ENCODE measurements at places on chromosomes 2 and 18.

DNA sequence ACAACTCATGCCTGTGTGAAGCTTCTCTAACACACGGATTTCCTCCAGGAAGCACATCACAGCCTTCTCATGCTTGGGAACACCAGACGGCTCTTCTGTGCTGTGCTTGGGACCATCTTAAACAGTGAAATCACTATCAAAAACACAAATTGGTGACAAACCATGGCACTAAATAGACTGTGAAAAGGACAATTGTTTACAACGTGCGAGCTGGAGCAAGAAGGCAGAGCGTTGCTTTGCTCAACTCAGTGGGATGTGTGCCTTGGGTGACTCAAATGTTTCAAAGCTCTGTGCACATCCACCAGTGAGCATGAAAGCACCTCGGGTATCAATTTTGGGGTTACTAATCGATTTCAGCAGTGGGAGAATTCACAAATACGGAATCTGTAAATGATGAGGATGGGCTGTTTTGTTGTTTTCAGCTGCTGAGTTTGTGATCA lies 182.4 kb upstream of the ARL4C start:
- no peak for DNase-seq

- DNase-seq = no peak
These were observed 47.9 kb upstream of the FANCL start for GRCh38 chr2:58289029-58289428.

DNA sequence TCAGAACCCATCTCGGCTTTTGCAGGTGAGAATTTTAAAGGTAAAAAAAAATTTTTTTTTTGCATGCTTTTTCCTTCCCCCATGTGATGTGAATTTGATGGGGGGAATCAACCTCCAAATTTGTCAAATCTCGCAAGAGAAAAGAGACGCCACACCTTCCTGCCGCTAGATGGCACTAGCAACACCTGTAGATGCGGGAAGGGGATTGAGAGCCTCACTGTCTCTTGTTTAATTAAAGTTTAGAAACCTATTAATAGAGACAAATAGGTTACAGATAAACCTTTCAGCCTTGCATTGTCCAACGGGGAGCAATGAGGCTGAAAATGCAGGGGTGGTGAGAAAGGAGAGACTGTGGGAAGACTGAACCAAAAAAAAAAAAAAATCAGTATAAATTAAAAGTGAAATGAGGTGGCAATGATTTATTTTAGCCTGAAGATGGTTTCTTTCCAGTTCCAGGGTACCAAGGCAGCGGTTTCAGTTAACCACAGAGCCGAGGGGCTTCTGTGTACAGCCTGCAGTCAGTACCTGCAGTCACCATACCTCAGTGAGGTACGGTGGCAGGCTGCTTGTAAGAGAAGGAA lies 84.6 kb downstream of the NRP2 start:
- peak; percentile 78 for DNase-seq

DNA sequence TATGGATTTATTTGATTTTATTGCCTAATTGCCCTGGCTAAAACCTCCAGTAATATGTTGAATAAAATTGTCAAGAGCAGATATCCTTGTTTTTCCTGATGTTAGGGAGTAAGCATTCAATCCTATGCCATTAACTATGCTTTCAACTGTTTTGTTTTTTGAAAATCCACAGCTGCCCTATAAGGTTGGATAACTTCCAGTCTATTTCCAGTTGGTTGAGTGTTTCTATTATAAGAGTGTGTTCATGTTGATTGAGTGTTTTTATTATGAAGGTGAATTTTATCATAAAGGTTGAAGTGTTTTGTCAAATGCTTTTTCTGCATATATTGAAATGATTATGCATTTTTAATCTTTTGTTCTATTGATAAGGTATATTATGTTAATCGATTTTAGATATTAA lies 149.9 kb upstream of the SCN7A start:
- DNase-seq = no peak

GRCh38 chr2:51981783-51982182 lies 949.9 kb upstream of the NRXN1 start:
- DNase-seq = no peak

DNA sequence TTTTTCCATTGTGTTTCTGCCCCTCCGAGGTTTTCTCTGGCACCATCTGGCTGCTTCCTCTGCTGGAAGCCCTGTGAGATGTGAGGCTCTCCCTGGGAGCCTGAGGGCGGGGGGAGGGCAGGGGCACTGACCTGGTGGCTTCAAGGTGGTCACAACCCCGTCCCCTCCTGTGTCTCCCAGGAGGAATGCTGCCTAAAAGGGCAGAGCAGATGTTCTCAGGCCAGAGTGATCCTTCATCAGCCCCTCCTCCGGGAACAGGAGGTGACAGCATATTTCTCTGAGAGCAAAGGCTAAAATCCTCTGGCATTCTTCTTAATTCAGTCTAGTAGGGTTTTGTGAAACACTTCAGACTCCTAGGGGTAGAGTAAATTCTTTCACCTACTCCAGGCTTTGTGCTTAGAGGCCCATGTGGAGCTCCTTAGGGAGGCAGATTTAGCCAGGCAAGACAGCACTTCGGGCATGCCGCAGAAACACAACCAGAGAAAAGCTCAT lies 18.3 kb upstream of the GREB1 start:
- DNase-seq = no peak

DNA sequence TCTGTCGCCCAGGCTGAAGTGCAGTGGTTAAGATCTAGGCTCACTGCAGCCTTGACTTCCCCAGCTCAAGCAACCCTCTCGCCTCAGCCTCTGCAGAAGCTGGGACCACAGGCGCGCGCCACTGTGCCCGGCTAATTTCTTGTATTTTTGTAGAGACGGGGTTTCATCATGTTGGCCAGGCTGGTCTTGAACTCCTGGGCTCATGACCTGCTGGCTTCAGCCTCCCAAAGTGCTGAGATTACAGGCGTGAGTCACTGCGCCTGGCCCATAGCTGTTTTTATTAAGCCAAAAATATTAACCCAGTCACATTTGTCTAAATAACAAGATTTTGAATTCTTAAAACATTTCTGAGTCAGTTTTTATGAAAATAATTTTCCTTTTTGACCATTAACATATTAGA lies 6.3 kb upstream of the SFT2D3 start:
- DNase-seq = no peak

GRCh38 chr2:178395941-178396570 lies 54.9 kb downstream of the PRKRA start:
- DNase-seq = no peak

DNA sequence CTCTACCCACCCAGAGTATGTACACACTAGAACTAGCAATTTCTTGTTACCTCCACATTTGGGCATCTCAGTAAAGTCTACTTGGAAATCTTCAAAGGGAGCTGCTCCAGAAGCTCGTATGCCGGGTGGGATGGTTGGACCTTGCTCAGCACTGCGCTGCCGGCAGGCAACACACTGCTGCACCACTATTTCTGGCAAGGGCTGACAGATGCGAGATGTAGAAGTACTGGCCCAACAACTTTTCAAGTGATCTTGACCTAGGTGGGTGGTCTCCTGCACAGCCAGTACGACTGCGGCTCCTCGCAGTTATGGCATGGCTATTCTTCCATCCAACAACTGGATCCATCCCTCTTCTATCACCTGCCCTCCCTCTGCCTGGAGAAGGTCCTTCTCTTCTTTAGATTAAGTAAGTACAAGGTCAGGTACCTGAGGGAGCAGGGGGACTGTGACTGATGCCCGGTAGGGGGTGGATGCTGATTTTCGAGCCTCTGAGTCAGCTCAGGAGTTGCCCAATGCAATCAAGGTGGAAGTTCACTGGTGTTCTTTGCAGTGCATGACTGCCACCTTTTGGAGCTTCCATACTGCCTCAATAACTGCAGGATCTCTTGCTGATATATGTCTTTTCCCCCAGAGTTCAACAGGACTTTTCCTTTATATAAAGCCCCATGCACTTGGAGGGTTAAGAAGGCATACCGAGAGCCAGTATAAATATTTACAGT lies 100.4 kb upstream of the SLC1A4 start:
- no peak for DNase-seq

DNA sequence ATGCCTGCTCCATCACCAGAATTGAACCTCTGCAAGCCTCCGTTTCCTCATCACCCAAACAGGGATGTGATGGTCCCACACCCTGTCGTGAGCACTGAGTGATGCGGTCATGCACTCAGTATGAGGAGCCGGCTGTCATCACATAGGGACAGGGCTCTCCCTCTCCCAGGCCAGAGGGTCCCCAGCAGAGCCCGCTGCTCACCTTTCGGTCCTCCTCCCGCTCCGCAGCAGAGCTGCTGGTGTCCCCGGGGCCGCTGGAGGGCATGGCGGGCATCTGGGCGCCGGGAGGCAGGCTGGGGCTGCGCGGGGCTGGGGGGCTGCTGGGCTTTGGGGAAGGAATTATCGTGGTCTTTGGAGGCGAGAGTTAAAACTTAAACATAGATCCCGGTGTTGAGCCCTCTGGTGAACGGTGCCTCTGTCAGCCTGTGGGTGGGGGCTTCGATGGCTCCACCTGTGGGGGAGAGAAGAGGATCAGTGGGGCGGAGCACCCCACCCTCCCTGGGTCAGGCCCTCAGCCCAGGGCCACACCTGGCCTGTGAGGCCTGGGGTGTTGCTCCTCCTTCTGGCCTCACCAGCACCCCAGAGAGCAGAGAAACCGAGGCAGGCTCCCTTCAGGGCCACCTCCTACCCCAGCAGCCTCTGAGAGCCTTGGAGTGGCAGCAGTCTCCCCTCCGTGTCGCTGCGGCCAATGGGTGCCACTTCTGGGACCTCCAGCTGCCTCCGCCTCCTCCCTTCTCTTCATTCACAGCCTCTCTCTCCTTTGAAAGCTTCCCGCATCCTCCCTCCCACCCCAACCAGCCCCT lies 27.8 kb downstream of the DNMT3A start:
- DNase-seq = peak; percentile 44

- peak; percentile 21 for DNase-seq
These were observed 26.4 kb downstream of the KCNIP3 start for GRCh38 chr2:95323347-95324155.

- DNase-seq = no peak
These were observed 825 bp downstream of the THUMPD2 start for GRCh38 chr2:39778233-39778632.

GRCh38 chr2:239187464-239188253 lies 213.2 kb downstream of the HDAC4 start:
- DNase-seq = no peak

DNA sequence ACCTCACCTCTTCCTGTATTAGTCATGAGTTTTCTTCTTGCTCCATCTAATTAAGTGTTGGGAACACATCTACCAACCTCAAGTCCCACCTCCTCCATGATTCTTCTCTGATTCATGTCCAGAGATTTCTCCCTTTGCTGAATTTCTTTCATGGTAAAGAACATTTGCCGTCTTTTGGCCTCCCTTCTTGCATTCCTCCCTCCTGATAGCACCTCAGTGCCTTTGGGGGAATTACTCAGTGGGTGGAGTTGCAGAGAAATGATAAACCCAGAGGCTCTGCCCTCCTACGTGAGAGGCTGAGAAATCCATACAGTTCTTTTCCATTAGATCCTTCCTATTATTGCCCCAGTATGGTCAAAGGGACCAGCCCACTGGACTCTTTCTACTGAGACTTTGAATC lies 651.9 kb downstream of the SLC4A3 start:
- DNase-seq = no peak

DNA sequence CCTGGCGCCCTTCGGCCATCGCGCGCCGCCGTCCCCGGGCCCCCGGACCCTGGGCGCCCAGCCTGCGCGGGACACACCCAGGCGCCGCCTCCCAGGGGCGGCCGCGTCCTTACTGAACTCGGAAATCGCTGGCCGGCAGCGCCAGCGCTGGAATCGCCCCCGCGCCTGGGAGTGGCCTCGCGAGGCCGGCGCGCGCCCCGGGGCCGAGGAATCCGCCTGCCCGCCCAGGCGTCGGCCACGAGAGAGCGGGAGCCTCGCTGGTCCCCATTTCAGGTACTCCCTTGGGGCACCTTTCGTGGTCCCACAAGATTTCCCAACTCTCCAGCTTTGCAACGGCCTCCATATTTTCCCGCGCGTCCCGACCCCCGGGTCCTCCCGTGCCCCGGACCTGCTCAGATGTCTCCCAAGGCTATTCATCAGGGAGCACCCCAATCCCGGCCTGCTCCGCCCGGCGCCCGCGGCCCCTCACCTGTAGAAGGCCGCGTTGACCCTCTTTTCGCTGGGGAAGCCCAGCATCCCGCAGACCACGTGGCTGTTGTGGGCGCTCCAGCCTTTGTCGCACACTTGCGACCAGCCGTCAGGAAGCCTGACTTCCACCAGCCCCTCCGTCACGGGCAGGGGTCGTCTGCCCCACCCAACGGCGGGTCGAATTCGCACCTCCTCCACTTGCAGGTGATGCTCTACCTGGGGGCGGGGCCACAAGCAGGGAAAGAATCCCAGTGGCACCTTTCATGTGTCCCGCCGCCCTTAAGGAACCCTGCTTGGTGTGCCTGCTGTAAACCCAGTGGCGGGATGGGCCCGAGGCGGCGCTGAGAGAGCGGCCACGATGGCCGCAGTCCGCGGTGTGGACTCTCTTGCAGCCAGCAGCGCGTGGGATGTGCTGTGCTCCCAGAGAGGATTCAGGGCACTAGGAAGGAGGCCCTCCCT lies 4.6 kb downstream of the LOXL3 start:
- peak; percentile 37 for DNase-seq

GRCh38 chr2:240247241-240247867 lies 106.9 kb upstream of the OTOS start:
- DNase-seq = no peak

GRCh38 chr2:145267451-145267850 lies 747.5 kb upstream of the ZEB2 start:
- DNase-seq = no peak

GRCh38 chr2:143140864-143141661 lies 11.8 kb downstream of the ARHGAP15 start:
- no peak for DNase-seq

DNA sequence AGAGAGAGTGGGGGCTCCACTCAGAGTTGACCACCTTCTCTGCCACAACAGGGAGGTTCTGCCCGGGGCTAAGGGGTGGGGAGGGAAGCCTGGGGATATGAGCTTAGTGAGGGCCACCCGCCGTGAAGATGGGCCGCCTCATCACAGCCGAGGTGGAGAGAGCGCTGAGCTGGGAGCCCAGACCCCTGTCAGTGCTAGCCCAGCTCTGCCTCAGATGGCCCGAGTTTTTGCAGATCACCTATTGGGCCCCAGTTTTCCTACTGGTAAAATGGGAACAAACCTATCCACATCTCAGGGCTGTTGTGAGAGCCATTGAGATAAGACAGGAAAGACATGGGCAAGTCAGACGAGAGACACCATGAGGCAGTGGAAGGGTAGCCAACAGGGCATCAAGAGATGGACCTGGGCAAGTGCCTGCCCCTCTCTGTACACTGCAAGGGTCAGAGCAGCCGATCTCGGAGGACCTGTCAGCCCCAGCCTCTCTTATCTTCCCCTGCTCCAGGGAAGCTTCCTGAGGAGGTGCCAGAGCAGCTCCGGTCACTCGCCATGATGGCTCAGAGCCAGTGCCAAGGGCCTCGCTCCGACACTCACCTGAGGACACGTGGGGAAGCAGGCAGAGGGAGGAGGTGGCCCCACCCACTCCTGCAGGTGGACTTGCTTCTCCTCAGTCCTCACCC lies 88.9 kb downstream of the MCFD2 start:
- no peak for DNase-seq

DNA sequence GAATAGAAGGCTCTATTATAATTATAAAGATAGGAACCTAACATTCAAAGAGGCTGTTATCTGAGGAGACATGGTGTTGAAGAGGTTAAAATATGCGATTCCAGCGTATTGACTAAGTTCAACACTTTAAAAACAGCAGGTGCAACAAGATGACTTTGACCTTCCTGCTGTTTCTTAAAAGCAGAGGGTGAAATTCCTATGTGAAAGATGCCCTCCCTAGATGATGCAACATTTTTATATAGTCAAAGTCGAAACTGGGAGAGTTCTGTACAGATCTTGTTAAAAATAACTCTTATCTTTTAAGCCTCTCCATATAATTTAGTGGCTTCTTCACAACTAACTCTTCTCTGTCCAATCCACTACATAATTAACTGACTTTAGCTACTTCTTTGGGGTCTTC lies 4.4 kb upstream of the ACKR3 start:
- no peak for DNase-seq
